EH (cell line): ENCODE measurements at places on chromosomes 2 and 18.

GRCh38 chr2:207483477-207483876 lies 46.3 kb upstream of the CREB1 start:
- DNase-seq = peak; percentile 44

DNA sequence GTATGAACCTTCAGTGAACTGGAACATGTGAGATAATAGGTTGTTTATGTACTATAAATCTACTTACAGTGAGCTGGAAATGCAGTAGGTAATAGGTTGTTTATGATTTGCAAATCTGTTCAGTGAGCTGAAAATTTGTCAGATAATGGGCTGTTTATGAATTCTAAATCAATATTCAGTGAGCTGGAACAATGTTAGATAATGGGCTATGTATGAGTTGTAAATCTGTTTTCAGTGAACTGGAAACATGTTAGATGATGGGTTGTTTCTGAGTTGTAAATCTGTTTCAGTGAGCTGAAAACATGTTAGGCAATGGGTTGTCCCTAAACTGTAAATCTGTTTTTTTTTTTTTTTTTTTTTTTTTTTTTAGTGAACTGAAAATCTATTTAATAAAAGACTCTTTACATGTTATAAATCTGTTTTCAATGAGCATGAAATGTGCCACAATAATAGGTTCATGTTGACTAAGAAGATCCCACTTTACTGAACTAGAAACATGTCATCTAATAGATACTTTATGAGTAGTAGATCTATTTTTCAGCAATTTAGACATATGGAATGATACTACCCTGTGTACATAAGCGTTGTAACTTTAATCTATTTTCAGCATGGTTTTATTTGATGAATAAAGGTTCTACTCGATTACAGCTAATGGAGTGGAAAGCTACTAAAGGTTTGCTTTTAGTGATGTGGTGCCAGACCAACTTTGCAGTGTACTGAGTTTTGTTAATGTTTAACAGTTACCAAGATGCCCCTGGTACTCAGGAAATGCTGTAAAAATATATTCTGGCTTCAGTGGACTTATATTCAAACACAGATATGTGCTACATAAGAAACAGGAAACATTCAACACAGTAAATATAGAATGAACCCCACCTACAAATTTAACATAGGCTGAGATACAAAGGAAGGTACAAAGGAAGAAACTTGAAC lies 1471.8 kb downstream of the LRP1B start:
- no peak for DNase-seq

DNA sequence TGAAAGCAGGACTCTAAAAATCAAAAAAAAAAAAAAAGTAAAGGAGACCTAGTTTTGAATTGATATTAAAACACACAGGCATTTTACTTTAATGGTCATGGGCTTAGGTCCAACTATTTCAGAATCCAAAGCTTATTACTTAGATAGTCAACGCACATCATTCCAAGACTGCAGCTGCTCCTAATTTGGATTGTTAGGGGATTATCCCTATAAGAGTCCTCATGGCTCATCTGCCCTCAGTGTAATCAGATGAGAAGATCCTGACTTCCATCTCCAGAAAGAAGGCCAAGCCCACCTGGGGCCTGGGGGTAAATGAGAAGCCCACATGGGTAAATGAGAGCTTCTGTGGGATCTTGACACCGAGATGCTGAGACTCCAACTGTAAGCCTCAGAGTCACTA lies 424.2 kb downstream of the NRXN1 start:
- no peak for DNase-seq

GRCh38 chr2:47401789-47402554 lies 984 bp upstream of the MSH2 start:
- DNase-seq = no peak

- no peak for DNase-seq
Observed at GRCh38 chr18:32884543-32884942, 111.7 kb upstream of the KLHL14 start.

DNA sequence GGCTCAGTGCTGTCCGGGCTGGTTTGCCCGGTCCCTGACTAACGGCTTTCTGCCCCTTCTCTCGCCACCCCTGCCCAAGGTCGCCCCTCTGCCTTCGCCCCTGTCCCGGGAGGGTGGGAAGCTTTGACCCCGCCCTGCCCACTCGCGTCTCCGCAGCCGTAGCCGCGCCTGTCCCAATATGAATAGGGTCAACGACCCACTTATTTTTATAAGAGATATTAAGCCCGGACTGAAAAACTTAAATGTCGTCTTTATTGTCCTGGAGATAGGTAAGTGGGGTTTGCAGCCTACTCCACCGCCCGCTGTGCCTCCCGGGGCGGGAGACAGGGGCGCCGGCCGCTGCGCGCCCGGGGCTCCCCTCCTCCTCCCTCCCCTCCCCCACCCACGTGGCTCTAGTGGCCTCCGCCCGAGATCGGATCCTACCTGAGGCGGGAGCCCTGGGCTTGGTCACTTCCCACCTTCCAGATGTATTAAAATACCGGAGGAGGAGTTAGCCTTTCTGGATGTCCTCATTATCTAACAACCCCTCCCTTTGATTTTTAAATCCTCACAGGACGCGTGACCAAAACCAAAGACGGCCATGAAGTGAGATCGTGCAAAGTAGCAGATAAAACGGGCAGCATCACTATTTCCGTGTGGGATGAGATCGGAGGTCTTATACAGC lies 633 bp downstream of the NABP1 start:
- DNase-seq = peak; percentile 49

- no peak for DNase-seq
Observed at GRCh38 chr2:14982790-14983189, 350.3 kb downstream of the LRATD1 start.

- DNase-seq = no peak
Observed at GRCh38 chr2:197786010-197786877, 1.1 kb upstream of the BOLL start.

- no peak for DNase-seq
Observed at GRCh38 chr2:240397542-240397916, 37.9 kb upstream of the GPC1 start.

- DNase-seq = no peak
Observed at GRCh38 chr2:74872389-74872836, 38.5 kb downstream of the HK2 start.

- DNase-seq = no peak
Observed at GRCh38 chr2:58479535-58480140, 238.5 kb upstream of the FANCL start.

- peak; percentile 62 for DNase-seq
Observed at GRCh38 chr2:235642446-235643098, 148.7 kb downstream of the AGAP1 start.

DNA sequence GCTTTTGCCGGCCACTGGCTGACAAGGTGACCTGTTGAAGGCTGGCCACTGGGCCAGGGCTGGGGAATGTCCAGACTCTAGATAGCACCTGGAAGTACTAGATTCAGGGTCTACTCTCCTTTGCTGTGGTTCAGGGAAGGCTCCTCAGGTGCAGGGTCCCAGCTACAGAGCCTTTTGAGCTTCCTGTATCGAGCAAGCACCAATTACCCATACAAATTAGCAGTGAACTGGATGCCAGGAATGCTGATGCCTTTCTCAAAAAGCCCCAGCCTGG lies 213.4 kb downstream of the CYP26B1 start:
- DNase-seq = no peak

DNA sequence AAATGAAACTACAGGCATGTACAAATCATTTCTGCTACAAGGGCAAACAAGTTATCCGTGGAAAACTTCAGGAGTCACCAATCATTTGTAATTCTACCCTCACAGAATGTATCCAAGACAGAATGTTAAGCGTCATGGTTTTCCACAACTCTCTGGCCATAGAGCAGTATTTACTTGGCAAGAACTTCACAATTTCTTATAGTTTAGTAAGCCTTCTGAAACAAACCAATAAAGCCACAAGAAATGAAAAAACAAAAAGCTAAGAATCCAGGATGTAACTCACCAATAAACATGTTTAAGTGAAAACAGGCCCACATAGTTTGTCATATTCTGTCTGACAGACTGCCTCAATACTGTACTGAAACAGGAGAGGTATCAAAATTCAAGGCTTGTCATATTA lies 70.3 kb downstream of the LNPK start:
- DNase-seq = peak; percentile 79

GRCh38 chr2:209985874-209986273 lies 16.6 kb upstream of the RPE start:
- DNase-seq = no peak

DNA sequence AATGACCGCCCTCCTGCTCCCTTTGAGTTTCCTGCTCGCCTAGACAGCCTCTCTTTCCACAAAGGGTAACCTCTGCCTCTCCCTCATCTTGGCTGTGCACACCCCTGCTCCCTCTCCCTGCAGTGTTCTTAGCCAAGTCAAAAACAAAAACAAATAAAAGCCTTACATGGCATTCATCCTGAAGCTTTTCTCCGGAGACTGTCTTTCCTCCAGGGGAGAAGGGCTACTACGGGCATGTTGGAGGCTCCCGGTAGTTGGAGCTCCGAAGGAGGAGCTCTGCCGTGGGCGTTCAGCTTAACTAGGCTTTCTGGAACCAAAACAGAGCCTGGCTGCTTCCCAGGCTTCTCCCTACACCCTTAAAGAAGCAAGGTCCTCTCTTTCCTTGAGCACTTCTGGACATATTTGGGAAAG lies 104.2 kb downstream of the TPGS2 start:
- DNase-seq = peak; percentile 21

DNA sequence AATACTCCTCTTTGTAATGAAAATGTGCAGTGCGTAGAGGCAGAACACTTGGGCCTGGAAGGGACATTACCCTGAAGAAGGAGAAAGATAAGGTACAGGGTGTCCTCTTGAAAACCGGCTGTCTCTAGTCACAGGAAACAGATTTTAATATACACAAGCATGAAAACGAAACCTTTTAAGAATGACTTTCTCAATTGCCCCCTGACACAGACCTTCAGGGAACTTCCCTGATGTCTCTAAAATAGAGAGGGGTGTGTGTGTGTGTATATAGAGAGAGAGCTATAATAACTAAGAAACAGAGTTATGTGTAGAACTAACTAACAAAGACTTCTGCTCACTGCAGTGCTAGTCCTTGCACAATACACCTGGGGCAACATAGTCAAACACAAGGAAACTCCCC lies 780.0 kb downstream of the CNTNAP5 start:
- no peak for DNase-seq

DNA sequence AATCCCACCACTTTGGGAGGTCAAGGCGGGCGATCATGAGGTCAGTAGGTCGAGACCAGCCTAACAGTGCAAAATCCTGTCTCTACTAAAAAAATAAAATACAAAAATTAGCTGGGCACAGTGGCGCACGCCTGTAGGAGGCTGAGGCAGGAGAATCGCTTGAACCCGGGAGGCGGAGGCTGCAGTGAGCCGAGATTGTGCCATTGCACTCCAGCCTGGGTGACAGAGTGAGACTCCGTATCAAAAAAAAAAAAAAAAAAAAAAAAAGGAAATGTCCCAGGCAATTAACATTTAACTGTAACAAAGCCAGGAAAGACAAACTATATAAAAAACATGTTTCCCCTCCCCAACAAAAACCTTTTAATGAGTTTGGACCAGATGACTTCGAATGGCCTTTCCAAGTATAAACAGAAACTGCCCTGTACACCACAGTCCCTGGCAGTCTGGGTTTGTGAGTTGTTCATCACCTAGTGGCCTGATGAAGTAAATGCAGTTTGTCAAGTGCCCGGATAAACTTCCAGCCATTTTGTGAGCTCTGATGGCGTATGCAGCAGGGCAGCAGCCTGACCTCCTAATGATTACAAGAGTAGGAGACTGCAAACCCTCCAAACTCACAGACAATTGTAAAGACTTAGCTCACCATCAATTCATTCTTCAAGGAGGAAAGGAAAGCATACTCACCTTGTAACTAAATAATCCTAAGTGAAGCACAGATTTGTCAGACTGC lies 16.6 kb upstream of the PCBP1 start:
- DNase-seq = peak; percentile 87

- DNase-seq = peak; percentile 72
Observed at GRCh38 chr2:216636551-216637450, 3.6 kb downstream of the IGFBP2 start.

- peak; percentile 16 for DNase-seq
Observed at GRCh38 chr2:178498137-178498536, 17.9 kb downstream of the PLEKHA3 start.

DNA sequence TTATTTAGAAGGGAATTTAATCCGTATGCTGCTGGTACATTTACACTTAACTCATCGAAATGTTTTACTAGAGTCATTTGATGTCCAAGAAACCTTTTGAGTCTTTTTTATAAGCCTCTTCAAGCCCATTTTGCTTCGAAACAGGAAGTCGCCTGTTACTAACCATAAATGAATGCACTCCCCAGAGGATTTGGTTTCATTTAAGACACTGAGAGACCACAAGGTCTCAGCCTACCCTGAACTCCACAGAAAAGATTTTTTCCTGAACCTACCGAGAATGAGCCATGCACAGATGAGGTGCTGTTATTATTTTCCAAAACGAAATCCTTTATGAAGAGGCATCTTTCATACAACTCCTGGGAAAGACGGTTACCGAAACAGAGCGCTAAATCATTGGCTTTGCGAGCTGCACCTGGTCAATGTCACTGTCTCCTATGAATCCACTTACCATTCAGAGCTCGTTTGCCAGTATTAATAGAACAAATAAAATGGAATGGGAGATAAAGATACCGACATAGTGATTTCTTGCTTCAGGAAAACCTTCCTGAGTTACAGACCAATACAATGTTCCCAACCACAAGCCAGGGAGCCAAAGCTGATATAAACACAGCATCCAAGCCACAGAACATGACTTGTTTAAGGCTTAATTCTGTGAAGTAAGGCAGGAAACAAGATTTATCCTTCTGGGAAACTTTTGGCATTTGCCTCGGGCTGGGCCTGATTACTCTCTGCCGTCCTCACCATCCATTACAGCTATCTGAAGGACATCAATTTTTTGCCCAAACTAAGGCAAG lies 382.1 kb downstream of the OSR1 start:
- peak; percentile 95 for DNase-seq

GRCh38 chr2:7620255-7620654 lies 703.0 kb downstream of the RNF144A start:
- DNase-seq = no peak

DNA sequence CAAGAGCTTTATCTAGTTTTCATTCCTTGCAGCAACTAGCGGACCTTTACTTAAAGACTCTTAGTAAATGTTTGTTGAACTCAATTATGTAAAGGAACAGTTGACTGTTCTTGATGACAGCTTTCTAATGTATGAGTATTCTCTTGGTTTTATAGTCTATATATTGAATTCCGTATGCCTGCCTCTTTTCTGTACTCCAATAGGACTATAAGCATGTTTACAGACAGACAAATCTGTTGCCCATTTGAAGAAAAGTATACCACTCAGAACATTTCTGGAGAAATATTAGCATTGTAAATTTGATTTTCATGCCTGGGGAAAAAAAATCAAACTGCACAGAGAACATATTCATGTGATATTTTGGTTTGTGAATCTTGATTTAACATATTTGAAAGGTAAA lies 109.5 kb downstream of the LRRTM1 start:
- DNase-seq = no peak

GRCh38 chr2:85577386-85578242 lies at the start of gene VAMP8:
Gene VAMP8, plus strand, starts transcription at chr2:85577586. Its CDS starts 61 bp downstream, at chr2:85577647.
- DNase-seq = no peak

DNA sequence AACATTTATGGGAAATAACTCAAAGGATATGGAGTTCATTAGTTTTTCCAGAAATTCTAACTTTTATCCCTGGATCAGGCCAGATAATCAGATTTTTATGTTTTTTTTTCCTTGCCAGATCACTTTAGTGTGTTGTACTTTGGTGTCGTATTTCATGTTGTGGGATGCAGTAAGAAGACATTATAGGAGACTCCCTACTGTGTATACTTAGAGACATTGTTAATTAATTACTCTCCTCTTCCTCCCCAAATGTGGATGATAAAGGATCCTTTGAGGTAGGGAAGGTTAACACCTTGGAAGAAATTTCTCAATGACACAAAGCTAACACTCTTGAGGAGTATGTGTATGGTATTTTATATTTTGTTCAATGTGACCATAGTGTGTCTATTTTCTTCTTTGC lies 120.5 kb downstream of the LYPD6B start:
- DNase-seq = no peak
